ENCODE measurements at places on chromosomes 2 and 18.
A peak's percentile ranks its signal among the peaks of the same experiment; 100 is the strongest.

GRCh38 chr2:99636144-99637034 is 146.6 kb upstream of the REV1 start:
- DNase-seq, result no peak

GRCh38 chr2:40507432-40507831 is 55.5 kb upstream of the SLC8A1 start:
- no peak for DNase-seq

- DNase-seq, result peak; percentile 94
Measured at GRCh38 chr2:9800975-9801726, 42.1 kb upstream of the TAF1B start.

GRCh38 chr2:20224716-20225293 is at the start of gene SDC1:
SDC1 (minus strand) TSS chr2:20225130; CDS start chr2:20224867, 263 bp downstream.
- peak; percentile 25 for DNase-seq

DNA sequence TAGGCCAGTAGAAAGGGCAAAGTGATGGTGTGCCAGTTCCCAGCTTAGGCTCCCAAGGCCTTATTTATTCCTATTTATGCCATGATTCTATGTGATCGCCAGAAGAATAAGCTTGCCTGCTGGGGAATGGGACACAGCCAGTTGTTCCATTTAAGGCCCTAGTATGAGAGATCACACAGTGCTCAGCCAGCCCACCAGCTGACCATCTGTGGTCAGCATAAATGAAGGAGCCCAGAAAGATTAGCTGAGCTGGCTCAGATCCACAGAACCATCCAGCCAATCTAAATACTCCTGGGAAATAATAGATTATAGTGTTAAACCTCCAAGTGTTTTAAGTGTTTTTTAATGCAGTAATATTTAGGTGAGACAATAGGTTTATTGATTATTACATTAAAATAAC is 12.6 kb upstream of the L3MBTL4 start:
- DNase-seq, result no peak

- DNase-seq, result no peak
Measured at GRCh38 chr18:37586656-37587225, 21.1 kb upstream of the CELF4 start.

DNA sequence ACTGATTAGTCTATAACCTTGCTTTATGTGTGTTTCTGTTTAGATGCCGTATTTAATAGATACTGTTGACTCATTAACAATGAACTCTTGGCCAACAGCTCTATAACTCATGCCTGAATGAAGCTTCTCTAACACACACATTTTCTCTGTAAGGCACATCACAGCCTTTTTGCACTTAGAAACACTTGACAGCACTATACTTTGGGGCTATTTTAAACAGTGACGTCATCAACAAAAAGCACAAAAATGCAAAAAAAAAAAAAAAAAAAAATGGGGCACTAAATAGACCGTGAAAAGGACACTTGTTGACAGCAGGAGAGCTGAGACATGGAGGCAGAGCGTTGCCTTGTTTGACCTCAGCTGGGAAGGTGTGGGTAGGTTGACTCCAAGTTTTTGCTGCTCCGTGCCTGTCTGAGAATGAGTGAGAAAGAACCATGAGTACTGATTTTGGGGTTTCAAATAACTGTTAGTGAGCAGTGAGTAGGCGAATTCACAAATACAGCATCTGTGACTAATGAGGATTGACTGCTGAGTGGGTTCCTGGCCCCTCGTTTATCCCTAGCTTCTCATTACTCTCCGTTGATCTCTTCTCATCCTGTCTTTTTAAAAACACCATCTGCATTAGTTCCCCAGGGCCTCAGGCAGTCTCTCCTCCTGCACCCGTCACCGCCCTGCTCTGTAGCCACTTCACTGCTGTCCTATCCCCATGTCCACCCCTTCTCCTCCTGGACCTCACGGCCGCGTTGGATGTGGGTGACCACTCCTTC is 24.4 kb downstream of the SPP2 start:
- no peak for DNase-seq

DNA sequence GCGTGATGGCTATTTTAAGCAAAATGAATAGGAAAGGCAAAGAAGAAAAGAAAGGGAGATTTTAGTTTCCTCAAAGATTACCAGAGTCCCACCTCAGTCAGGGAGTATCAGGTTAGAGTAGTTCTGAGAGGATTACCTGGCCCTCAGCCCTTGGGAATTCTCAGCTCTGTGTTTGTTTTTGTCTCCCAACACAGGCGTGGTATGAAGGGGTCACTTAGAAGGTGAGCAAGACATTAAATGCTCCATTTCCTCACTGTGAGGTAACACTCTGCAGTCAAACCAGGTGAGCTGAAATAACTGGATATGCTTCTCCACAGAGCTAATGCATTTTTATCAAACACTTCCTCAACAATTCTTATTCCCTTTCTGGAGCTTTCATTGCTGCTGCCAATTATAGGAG is 232.2 kb downstream of the IKZF2 start:
- no peak for DNase-seq

GRCh38 chr2:128329607-128330006 is 10.9 kb upstream of the HS6ST1 start:
- no peak for DNase-seq

GRCh38 chr18:61582202-61582710 is 249.0 kb downstream of the CDH20 start:
- DNase-seq, result no peak

- DNase-seq, result no peak
Measured at GRCh38 chr2:197308585-197308984, 2.0 kb downstream of the ANKRD44 start.

GRCh38 chr18:34322365-34323289 is 97.9 kb upstream of the NOL4 start:
- DNase-seq, result peak; percentile 3

- DNase-seq, result no peak
Measured at GRCh38 chr2:161582386-161582785, 41.8 kb upstream of the SLC4A10 start.

- no peak for DNase-seq
Measured at GRCh38 chr2:10522726-10523405, 74.7 kb upstream of the ODC1 start.

DNA sequence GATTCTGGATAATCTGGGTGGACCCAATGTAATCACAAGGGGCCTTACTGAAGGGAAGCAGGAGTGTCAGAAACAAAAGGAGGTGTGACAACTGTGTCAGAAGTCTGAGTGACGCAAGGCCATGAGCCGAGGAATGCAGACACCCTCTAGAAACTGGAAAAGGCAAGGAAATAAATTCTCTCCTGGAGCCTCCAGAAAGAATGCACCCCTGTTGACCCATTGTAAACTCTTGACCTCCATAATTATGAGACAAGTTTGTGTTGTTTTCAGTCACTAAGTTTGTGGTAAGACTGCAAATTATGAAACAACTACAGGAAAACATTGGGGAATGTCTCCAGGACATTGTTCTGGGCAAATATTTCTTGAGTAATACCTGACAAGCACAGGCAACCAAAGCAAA is 47.3 kb upstream of the B3GNT7 start:
- DNase-seq, result peak; percentile 45

DNA sequence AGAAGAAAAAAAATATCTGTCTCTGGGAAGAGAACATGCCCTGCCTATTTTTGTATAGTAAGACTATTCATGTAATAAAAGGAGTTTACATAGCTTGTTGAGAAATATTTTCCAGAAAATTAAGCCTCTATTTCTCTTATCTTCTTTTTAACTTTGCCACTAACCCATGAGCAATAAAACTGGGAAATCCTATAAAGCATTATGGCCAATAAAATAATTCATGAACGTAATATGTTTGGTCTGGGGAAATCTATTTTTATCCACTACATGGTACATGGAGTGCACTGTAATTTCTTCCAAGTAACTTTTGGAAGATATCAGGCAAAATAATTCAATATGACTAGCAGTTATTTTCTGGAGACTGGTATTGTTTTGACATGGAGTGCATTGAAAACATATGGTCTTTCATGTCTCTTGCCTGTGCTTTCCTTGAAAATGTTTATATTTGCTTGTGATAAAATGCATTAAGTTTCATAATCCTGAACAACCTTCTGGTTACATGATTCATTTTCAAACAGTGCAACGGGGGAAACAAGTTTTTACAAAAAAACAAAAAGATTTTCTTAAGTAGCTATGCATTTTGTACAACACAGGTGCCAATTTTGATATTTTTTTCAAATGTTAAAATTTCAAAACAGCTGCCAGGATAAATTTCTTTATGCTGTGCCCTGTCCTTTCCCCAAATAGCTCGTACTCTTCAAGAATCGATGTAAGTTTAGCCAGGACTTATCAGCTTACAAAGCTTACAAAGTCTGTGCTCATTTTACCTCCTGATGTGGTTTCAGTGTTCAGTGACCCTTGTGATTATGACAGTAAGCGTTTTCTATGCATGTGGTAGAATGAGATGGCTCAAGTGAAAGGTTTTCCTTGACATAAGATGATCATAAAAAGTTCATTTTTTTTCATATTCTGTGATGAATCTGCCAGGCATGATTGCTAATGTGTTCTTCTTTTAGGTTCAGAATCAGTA is 194.5 kb downstream of the UBE2E3 start:
- no peak for DNase-seq

DNA sequence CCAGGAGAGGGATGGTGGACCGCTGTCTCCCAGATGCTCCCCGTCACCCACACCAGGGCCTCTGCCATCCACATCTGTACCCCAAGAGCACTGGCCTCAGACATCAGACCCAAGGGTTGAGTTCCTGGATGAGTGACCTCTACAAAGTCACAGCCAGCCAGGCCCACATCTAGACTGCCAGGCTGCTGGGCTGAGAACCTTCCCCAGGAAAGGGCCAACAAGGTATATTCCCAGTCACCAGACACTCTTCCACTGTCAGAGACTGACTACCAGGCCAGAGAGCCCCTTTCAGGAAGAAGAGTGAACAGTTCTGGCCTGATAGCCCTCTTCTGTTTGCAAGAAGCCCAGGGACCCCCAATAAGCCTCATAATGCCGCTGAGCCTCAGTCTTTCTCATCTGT is 44.3 kb downstream of the C1QL2 start:
- no peak for DNase-seq

GRCh38 chr2:219086196-219086595 is 25.5 kb upstream of the IHH start:
- DNase-seq, result peak; percentile 70

DNA sequence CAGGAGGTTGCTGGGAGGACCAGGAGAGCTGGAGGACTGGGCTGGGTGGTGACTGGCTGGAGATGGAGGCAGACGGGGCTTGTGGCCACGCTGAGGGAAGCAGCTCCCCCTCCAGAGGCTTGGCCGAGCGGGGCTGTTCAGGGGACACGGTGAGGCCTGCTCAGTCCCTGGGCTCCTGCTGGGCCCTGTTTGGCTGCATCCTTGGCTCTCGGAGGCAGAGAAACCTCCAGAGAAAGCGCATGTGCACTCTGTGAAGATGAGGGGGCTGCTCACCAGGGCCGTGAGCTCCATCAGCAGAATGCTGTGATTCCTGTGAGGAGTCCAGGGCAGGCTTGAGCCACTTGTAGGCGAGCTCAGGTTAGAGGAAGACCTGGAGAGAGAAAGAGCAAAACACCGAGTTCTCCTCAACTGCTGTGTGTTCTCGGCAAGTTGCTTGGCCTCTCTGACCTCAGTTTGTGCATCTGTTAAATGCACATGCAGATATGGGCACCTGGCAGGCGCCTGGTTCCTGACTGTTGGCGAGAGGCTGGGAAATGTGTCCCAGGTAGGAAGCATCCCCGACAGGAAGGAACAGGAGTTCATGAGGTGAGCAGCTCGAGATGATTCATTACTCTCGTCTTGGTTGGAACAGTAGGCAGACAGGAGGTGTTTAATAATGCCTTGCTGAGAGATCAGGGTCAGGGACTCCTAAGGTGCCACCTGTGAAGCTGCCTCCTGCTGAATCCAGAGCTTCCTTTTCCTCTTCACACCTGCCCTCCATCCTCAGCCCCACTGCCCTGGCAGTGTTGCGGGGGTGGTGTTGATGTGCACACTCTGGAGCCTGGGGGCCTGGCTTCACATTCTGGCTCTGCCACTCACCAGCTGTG is 941 bp downstream of the ZAP70 start:
- no peak for DNase-seq

GRCh38 chr2:144712550-144712940 is 192.6 kb upstream of the ZEB2 start:
- DNase-seq, result no peak

GRCh38 chr2:237859533-237860272 is at the start of gene RAMP1:
RAMP1 (plus strand) TSS chr2:237859623; CDS start chr2:237859676, 53 bp downstream.
- peak; percentile 19 for DNase-seq

DNA sequence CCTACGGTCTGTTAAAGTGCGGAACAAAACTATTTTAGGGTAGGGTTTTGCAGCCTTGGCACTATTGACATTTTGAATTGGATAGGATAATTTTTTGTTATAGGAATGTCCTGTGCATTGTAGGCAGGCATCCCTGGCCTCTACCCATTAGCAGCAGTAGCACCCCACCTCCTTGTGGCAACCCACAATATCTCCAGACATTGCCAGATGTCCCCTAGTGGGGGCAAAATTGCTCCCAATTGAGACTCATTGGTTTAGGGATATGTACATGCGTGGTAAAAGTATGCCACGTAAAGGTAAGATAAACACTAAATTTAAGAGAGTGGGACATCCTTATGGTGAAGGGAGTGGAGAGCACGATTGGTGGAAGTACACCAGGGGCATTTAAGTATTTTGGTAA is 4.6 kb downstream of the MIB1 start:
- no peak for DNase-seq

DNA sequence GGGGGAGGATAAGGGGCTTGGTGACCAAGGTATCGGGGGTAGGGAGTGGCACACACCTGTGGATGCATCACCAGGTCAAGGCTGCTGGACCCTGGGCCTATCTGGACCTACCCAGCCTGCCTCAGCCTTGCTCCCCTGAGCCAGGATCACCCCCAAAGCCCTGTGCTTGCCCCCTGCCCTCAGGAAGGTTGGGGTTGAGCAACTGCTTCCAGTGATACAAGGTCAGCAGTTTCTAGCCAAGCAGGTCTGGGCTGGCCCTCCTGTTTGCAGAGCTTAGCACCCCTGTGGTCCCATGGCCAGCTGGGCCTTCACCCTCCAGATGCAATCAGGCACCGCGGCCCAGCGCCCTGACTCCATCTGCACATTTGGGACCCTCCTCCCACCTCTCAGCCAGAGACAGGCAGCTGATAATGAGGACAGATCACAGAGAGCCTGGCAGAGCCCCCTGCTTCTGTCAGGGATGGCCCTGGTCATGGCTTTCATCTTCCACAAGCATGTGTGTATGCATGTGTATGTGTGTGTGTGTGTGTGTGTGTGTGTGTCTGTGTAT is 154.6 kb downstream of the TFCP2L1 start:
- no peak for DNase-seq

GRCh38 chr18:5964996-5965395 is 69.7 kb upstream of the TMEM200C start:
- no peak for DNase-seq

DNA sequence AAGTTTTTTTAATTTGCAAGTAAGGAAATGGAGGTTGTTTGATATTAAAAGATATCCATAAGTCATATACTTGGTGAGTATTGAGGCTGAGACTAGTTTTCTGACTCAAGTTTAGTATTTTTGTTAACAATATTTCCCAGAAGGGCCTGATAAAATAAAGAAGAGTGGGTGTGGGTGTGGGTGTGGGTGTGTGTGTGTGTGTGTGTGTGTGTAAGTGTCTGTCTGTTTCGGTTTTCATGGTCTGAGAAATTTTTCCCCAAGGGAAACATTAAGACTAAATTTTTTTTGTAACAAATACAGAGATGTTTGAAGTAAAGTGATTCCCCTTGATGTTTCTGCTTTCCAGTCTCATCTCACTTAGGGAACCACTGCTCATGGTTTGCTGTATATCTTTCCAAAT is 36.5 kb downstream of the PPM1B start:
- DNase-seq, result no peak

- DNase-seq, result no peak
Measured at GRCh38 chr2:9268301-9269080, 61.9 kb downstream of the ASAP2 start.

All from inflammatory macrophage (primary cell).